ENCODE measurements at places on chromosomes 6 and 20.

DNA sequence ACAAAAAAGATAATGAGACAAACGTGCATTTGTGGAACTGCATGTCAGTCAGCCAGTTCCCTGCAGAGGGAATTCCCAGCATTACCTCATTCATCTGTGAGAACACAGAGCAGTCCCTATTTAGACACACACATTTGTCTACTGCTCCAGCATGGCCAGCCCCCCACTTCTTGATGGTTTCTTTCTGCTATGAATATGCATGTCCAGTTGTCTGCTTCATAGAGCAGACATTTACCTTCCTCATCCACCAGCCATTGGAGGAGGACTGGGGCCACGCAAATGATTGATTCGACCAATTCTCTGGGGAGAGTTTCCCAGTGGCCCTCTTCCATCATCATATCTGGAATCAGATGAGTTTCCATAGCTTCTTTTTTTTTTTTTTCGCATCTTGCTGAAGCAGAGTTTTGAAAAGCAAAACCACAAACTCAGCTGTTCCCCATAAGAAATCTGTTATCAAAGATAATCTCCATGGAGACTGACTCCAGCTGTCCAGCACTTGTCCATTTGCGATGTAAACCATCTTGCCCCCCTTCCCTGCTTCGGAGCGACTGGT is 11.8 kb downstream of the ENPP1 start:
- no peak for DNase-seq

GRCh38 chr6:22204153-22204552 is 92.7 kb downstream of the PRL start:
- no peak for DNase-seq

DNA sequence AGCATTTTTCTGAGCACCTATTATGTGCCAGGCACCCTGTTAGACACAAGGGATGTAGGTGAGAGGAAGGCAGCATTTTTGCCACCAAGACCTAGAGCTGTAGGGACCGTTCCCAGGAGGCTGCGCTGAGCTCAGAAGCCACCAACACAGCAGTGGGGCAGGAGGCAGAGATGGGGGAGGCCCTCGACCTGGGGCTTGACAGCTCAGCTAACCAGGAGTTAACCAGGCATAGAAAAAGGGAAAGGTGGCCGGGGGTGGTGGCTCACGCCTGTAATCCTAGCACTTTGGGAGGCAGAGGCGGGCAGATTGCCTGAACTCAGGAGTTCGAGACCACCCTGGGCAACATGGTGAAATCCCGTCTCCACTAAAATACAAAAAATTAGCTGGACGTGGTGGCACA is 29.5 kb downstream of the KIF25 start:
- no peak for DNase-seq

- no peak for DNase-seq
These were observed 8.9 kb upstream of the AHI1 start for GRCh38 chr6:135506270-135506997.

DNA sequence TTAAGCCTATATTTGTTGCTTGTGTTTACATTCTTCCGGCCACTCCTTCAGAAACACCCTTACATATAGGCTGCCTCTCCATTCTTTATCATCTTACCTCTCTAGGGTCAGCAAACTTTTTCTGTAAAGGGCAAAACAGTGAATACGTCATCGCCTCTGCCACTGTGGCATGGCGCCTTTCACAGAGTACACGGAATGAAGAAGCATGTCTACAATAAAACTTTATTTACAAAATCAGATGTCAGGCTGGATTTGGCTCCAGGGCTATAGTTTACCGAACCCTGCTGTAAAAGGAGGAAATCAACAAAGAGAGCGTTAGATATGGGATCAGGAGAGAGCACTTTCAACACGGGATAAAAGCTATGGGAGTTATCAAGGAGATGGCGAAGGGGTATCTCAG is 9.3 kb upstream of the NCR2 start:
- no peak for DNase-seq

GRCh38 chr6:169961772-169962561 is 210.5 kb downstream of the ERMARD start:
- DNase-seq, result no peak
